IMR-90 (cell line): ENCODE measurements at places on chromosomes 7 and 10. TPM values are rescaled to one million over a fixed set of nuclear protein-coding genes. Genes with fewer than 3 reads are reported as not detected.

- peak; percentile 42 for DNase-seq
- H3K4me3 ChIP-seq, result no peak overlapping the region
- no peaks in the 10 kb centered on the region for H3K27me3 ChIP-seq
- H3K4me1 ChIP-seq, result peaks cover 16% of the 10 kb centered on the region
- H3K36me3 ChIP-seq, result no peaks in the 10 kb centered on the region
Observed at GRCh38 chr10:77537720-77538373, 99.8 kb downstream of the KCNMA1 start.

Gene TMEM184A
- 0.28 and 0.36 TPM in 2 replicates for total RNA-seq

GRCh38 chr10:88840104-88840503 lies 11.5 kb downstream of the ANKRD22 start:
- no peak for DNase-seq
- no peak overlapping the region for H3K27ac ChIP-seq
- no peak overlapping the region for H3K4me3 ChIP-seq
- H3K27me3 ChIP-seq, result no peaks in the 10 kb centered on the region
- no peaks in the 10 kb centered on the region for H3K4me1 ChIP-seq

- DNase-seq, result no peak
- H3K4me3 ChIP-seq, result no peak overlapping the region
- H3K4me1 ChIP-seq, result no peaks in the 10 kb centered on the region
- no peaks in the 10 kb centered on the region for H3K36me3 ChIP-seq
- H3K27ac ChIP-seq, result no peak overlapping the region
Observed at GRCh38 chr10:71632200-71632820, 87.3 kb downstream of the C10orf105 start.

Gene CPA4
- 365 and 382 TPM in 2 replicates for total RNA-seq

DNA sequence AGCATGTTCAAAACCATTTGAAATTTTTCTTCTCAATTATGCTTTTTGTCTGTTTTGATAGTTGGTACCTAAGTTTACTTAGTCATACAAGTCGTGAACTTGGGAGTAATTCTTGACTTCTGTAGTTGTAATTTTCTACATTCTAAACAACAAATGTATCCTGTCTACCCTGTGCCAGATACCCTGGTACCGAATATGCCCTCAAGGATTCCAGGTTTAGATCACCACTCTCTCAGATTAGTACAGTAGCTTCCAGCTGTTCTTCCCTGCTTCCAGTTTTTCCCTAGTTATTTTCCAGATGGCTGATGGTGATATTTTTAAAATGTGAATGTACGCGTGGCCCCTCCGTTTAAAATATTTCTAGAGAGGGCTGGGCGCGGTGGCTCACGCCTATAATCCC lies 6.5 kb downstream of the STAM start:
- DNase-seq, result no peak
- no peak overlapping the region for H3K4me3 ChIP-seq
- H3K27ac ChIP-seq, result no peak overlapping the region; the same call in 1 of the 2 replicates
- no peaks in the 10 kb centered on the region for H3K27me3 ChIP-seq
- H3K4me1 ChIP-seq, result peaks cover 10% of the 10 kb centered on the region

Gene CTNNA3
- 0.83 and 0.90 TPM in 2 replicates for total RNA-seq

DNA sequence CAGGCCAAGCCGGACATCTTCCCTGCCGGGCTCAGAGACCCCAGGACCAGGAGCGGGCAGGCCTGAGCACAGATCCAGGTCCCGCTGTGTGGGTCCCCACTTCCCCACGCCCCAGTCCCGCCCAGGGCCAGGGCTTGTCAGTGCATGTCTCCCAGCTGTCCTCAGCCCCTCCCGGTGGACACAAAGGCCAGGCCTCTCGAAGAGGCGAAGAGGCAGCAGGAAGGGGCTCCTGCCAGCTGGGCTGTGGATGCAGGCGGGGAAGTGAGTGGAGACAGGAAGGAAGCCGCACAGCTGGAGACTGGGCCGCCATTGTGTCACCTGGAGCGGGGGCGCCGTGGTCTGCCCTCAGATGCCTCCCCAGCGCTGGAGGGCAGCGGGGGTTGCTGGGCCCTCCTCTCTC lies 4.8 kb downstream of the GRIFIN start:
- H3K36me3 ChIP-seq, result no peaks in the 10 kb centered on the region
- DNase-seq, result peak; percentile 25
- no peak overlapping the region; the same call in 1 of the 2 replicates for H3K27ac ChIP-seq
- H3K4me3 ChIP-seq, result no peak overlapping the region

Gene KLF14
- not detected in 2 replicates for total RNA-seq

- peaks cover 3% of the 10 kb centered on the region; the same call in 1 of the 2 replicates for H3K4me1 ChIP-seq
- no peaks in the 10 kb centered on the region for H3K27me3 ChIP-seq
- H3K27ac ChIP-seq, result no peak overlapping the region
- H3K36me3 ChIP-seq, result no peaks in the 10 kb centered on the region
- no peak for DNase-seq
- H3K4me3 ChIP-seq, result no peak overlapping the region
Observed at GRCh38 chr10:7301006-7301778, 109.6 kb downstream of the SFMBT2 start.

- H3K36me3 ChIP-seq, result no peaks in the 10 kb centered on the region
- no peaks in the 10 kb centered on the region for H3K4me1 ChIP-seq
- peaks cover 2% of the 10 kb centered on the region; the same call in 1 of the 2 replicates for H3K27me3 ChIP-seq
Observed at GRCh38 chr10:52875336-52875735, 102.8 kb upstream of the MBL2 start.

DNA sequence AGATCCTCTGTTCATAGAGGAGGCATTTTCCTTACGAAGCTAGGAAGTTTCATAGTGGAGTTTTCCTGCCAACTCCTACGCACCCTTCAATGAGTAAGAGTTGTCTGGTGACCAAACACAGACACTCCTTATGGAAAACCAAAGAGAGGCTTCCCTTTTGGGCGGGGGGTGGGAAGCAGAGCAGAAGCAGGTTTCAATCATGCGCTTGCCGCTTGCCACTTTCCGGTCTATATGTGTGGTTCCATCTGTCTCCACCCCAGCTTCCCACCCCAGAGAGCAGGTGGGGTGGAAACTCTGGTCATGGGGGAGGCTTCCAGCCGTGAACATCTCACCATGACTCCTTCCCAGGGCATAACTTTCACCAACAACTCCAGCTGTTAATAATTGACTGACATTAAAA lies 68.8 kb upstream of the GRB10 start:
- H3K36me3 ChIP-seq, result no peaks in the 10 kb centered on the region
- DNase-seq, result peak; percentile 54
- peaks cover 45% of the 10 kb centered on the region for H3K27me3 ChIP-seq
- H3K27ac ChIP-seq, result no peak overlapping the region
- no peaks in the 10 kb centered on the region for H3K4me1 ChIP-seq

Gene ELN
- total RNA-seq, result 1.9 and 2.2 TPM in 2 replicates

DNA sequence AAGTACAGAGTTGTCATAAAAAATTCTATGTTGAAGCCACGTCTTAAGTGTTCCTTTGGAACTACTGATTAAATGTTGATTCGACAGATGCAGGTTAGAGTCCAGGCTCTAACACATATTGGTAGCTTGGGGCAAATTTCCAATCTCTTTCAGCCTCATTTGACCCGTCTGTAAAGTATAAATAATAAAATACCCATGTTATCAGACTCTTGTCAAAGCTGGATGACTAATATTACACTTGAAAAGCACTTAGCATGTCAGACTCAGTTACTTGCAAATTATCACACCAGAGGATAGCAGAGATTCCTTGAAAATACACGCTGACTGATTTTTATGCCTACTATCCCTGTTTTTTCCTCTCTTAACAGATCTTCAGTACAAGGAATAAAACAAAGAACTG lies 18.1 kb upstream of the MACC1 start:
- no peak overlapping the region for H3K4me3 ChIP-seq
- peaks cover 3% of the 10 kb centered on the region for H3K4me1 ChIP-seq
- no peak overlapping the region for H3K27ac ChIP-seq
- H3K36me3 ChIP-seq, result no peaks in the 10 kb centered on the region
- H3K27me3 ChIP-seq, result no peaks in the 10 kb centered on the region

GRCh38 chr10:126387041-126387921 lies 996 bp downstream of the ADAM12 start:
- DNase-seq, result peak; percentile 72
- peaks cover 9% of the 10 kb centered on the region for H3K4me1 ChIP-seq
- no peak overlapping the region for H3K27ac ChIP-seq
- no peaks in the 10 kb centered on the region; the same call in 1 of the 2 replicates for H3K27me3 ChIP-seq

Gene RBAK
- 8.1 and 9.4 TPM in 2 replicates for total RNA-seq

DNA sequence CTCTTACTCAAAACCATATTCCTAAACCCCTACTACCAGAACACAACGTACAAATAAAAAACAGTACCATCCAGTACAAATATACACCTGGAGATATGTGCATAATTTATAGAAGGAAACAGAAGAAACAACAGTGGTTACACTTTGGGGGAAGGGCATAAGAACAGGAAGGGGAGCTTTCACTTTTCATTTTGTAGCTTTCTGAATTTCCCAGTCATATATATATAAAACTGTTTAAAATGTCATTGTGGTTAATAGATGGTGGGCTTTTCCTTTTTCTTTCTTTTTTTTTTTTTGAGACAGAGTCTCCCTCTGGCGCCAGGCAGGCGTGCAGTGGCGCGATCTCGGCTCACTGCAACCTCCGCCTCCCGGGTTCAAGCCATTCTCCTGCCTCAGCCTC lies 47.2 kb downstream of the MALSU1 start:
- H3K4me1 ChIP-seq, result peaks cover 33% of the 10 kb centered on the region
- H3K27me3 ChIP-seq, result no peaks in the 10 kb centered on the region
- H3K4me3 ChIP-seq, result no peak overlapping the region
- no peak for DNase-seq
- no peak overlapping the region for H3K27ac ChIP-seq

- no peak for DNase-seq
- no peaks in the 10 kb centered on the region for H3K36me3 ChIP-seq
- no peaks in the 10 kb centered on the region for H3K4me1 ChIP-seq
- H3K4me3 ChIP-seq, result no peak overlapping the region
Observed at GRCh38 chr10:1465993-1466764, 271.1 kb downstream of the ADARB2 start.
